Fibroblast of lung (primary cell): ENCODE measurements at places on chromosomes 6 and 20. TPM values are rescaled to one million over a fixed set of nuclear protein-coding genes. Genes with fewer than 3 reads are reported as not detected.

DNA sequence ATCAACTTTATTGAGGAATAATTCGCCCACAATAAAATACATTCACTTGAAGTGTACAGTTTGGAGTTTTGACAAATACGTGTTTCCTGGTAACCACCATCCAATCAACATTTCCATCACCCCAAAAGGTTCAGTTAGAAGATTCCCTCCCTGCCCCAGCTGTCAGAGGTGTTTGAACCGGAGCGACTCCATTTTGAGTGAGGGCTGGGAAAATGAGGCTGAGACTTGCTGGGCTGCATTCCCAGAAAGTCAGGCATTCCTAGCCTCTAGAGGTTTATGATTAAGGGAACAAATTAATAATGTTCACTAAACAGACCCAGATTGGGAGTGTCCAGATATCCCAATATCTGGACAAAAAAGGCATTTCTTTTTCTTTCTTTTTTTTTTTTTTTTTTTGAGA is 33.0 kb upstream of the BLCAP start:
- H3K36me3 ChIP-seq: no peaks in the 10 kb centered on the region
- DNase-seq: no peak
- H3K27me3 ChIP-seq: peaks cover 10% of the 10 kb centered on the region
- H3K27ac ChIP-seq: no peak overlapping the region

DNA sequence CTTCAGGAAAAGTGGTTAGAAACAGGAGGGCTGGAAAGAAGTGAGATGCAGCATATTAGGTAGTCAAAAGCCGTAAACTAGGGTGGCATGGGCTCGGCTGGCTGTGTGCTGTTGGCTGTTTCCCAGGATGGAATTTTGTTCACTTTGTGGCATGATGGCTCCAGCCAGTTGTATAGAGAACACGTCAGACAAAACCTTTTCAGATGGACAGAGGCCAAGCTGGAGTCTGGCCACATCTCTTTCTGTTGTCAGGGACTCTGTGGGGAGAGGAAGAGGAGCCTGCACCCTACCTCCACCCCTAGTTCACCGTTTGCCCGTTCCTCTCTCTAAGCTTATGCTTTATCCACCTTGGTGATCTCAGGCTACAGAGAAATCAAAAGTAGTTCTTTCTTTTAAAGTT is 22.0 kb downstream of the C6orf89 start:
- peaks cover 17% of the 10 kb centered on the region for H3K4me1 ChIP-seq
- peaks cover 4% of the 10 kb centered on the region for H3K36me3 ChIP-seq

- no peaks in the 10 kb centered on the region for H3K27me3 ChIP-seq
- no peak overlapping the region for H3K4me3 ChIP-seq
- peaks cover 8% of the 10 kb centered on the region for H3K4me1 ChIP-seq
- DNase-seq: no peak
These were observed 101.5 kb downstream of the SGK1 start for GRCh38 chr6:134216301-134217010.

- no peak for DNase-seq
- no peaks in the 10 kb centered on the region for H3K36me3 ChIP-seq
- H3K27me3 ChIP-seq: no peaks in the 10 kb centered on the region
- H3K4me1 ChIP-seq: no peaks in the 10 kb centered on the region
These were observed 20.9 kb upstream of the RPN2 start for GRCh38 chr20:37158248-37158647.

- no peak overlapping the region for H3K4me3 ChIP-seq
- H3K4me1 ChIP-seq: peaks cover 3% of the 10 kb centered on the region
- H3K27ac ChIP-seq: no peak overlapping the region
- H3K27me3 ChIP-seq: no peaks in the 10 kb centered on the region
- DNase-seq: peak; percentile 8
- H3K36me3 ChIP-seq: no peaks in the 10 kb centered on the region
These were observed 216.9 kb downstream of the EYA2 start for GRCh38 chr20:47111576-47111975.

DNA sequence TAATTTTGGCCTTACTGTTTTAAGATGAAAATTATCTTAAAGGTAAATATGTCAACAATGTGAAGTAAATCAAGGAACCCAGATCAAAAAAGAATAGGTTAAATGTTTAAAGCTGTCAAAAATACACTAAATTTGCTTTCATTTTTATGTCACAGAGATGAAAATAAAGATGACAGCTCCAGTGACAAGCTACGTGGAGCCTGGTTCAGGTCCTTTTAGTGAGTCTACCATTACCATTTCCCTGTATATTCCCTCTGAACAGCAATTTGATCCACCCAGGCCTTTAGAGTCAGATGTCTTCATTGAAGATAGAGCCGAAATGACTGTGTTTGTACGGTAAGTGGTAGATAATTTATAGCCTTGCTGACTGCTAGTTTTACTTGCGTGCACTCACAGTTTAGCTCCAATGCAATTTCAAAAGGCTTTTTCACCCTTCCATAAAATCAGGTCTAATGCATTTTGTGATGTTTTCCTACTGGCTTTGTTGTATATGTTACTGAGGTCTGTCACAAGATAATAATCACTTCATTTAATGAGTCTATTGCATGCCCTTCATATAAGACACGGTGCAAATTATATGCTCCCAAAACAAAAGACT is 1.9 kb downstream of the HEBP2 start:
- no peaks in the 10 kb centered on the region for H3K27me3 ChIP-seq
- no peak for DNase-seq
- H3K4me3 ChIP-seq: no peak overlapping the region
- H3K36me3 ChIP-seq: peaks cover 12% of the 10 kb centered on the region

GRCh38 chr20:17525650-17526049 is 5.5 kb downstream of the BFSP1 start:
- DNase-seq: no peak
- H3K27me3 ChIP-seq: no peaks in the 10 kb centered on the region
- no peak overlapping the region for H3K27ac ChIP-seq
- no peaks in the 10 kb centered on the region for H3K4me1 ChIP-seq
- no peak overlapping the region for H3K4me3 ChIP-seq

DNA sequence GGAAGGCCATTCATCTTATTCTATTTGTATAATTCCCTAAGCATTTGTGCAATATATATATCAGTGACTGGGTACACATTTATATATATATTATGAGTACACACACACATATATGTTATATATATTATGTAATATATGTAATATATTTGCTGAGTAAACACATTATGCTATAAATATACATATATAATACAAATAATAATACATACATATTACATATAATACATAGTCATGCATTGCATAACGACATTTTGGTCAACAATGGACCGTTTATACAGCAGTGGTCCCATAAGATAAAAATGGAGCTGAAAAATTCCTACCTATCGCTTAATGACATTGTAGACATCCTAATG is 11.4 kb upstream of the TMEM170B start:
- H3K36me3 ChIP-seq: no peaks in the 10 kb centered on the region
- no peaks in the 10 kb centered on the region for H3K4me1 ChIP-seq
- DNase-seq: no peak
- no peak overlapping the region for H3K4me3 ChIP-seq
- no peaks in the 10 kb centered on the region for H3K27me3 ChIP-seq

DNA sequence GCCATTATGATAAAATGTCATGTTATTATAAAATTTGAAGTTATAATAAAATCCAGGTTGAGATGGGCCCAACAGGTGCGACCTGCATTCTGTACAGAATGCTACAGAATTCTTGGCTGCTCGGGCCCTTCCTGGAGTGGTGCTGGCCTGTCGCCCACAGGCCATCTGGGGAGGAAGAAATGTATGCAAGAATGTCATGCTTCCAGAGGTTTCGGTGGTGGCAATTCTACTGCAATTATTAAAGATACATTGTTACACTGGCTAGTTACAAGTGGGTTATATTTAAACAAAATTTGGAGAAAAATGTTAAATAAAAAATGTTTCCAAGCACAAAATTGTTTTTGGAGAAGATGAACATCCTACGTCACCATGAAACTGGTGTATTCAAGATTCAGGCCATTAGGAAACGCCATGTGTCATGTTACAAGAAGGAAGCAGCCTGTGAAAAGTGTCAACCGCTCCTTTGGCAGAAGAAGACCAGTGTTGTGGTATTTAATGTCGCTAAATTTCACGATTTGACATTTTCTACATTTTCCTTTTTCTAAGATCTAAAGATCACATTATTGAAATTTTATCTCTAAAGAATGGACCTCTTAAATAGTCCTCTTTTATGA is 7.1 kb downstream of the RAMACL start:
- H3K27me3 ChIP-seq: no peaks in the 10 kb centered on the region
- H3K4me1 ChIP-seq: no peaks in the 10 kb centered on the region
- H3K36me3 ChIP-seq: no peaks in the 10 kb centered on the region

- peak; percentile 31 for DNase-seq
- H3K36me3 ChIP-seq: no peaks in the 10 kb centered on the region
- H3K4me3 ChIP-seq: peak overlapping the region; percentile 54
- H3K27me3 ChIP-seq: no peaks in the 10 kb centered on the region
- H3K4me1 ChIP-seq: no peaks in the 10 kb centered on the region
These were observed 223.7 kb upstream of the SYNCRIP start for GRCh38 chr6:85866370-85866730.

DNA sequence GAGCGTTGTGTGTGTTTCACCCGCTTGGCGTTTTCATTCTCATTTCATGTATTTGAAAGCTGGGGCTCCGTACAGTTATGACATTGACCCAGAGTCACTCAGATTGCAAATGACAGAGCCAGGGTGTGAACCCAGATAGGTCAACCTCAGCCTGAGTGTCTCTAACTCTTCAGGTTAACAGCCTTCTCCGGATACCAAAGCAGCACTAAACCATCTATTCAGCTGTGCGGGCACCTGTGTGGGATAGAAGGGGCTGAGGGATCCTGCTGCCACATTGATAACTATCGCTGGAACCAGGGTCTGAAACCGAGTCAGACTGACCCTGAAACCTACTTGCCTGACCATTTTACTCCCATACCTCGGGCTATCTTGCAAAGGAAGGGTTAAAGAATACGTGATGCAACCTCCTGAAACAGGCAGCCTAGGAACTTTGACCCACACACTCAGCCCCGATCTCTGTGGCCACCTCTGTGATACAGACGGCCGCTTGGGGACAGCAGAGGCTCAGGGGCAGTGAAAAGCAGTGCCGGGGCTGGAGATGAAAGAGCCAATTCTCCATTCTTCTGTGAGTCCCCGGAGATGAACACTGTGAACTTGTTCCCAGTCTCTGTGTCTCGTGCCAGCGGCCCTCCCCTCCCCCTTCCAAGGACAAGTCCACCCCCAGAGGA is 233.5 kb upstream of the QKI start:
- H3K4me3 ChIP-seq: no peak overlapping the region
- peak; percentile 74 for DNase-seq
- H3K27ac ChIP-seq: no peak overlapping the region
- H3K36me3 ChIP-seq: no peaks in the 10 kb centered on the region
- no peaks in the 10 kb centered on the region for H3K27me3 ChIP-seq
- no peaks in the 10 kb centered on the region for H3K4me1 ChIP-seq

DNA sequence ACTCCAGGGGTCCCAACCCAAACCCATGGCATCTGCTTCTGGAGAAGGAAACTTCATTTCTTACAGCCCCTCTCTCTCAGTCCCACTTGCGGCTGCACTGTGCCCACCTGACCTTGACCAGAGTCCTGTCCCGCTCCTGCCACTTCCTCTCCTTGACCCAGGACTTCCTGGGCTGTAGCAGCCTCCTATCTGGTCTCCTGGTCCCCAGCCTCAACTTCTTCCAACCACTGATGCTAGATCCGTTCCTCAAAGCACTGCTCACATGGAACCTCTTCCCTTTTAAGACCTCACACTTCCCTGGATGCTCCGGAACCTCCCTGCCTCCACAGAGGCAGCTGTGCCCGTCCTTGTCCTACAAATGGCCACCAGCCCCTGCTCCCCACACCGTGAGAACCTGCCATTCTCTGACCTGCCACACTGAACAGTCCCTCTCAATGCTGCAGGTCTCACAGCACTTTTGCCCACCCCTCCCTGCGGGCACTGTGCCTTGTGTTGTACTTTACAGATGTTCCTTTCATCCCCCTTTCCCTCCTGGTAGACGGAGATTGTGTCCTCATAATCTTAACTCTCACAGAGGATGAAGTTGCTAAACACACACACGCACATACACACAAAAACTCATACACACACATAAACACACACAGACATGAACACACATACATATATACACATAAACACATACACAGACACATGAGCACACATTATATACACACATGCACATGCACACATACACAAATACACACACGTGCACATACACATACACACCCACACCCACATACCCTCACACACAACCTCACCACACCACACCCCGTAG is 59.6 kb upstream of the NXT1 start:
- H3K4me3 ChIP-seq: no peak overlapping the region
- H3K27me3 ChIP-seq: no peaks in the 10 kb centered on the region
- H3K36me3 ChIP-seq: no peaks in the 10 kb centered on the region
- no peak overlapping the region for H3K27ac ChIP-seq

The CLPSL1 gene
- total RNA-seq: not detected in 2 replicates

The NOX3 gene
- not detected in 2 replicates for total RNA-seq

The XKR7 gene
- total RNA-seq: not detected in 2 replicates

The PM20D2 gene
- 9.0 and 10.1 TPM in 2 replicates for total RNA-seq
